Small intestine (tissue), 16 donors: ENCODE measurements at places on chromosomes 16 and 17.

GRCh38 chr16:58518083-58518979 lies 3.0 kb downstream of the SETD6 start:
- no peak for DNase-seq

- no peak for DNase-seq
Observed at GRCh38 chr17:71360301-71360700, 760.5 kb upstream of the SOX9 start.

DNA sequence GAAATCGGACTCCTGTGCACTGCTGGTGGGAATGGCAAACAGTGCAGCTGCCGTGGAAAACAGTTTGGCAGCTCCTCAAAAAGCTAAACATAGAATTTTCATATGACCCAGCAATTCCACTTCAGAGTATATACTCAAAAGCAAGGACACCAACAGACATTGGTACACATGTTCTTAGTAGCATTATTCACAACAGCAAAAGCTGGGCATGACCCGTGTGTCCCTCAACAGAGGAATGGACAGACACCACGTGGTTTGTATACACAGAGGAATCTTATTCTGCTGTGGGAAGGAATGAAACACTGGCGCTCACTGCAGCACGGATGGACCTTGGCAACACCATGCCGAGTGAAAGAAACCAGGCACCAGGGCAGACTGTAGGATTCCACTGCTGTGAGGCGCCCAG lies 16.0 kb downstream of the NPTX1 start:
- DNase-seq = no peak

GRCh38 chr16:1980030-1980769 lies 1.1 kb downstream of the NOXO1 start:
- DNase-seq = peak; percentile 54

GRCh38 chr16:68446681-68447652 lies 1.3 kb downstream of the SMPD3 start:
- DNase-seq = no peak

DNA sequence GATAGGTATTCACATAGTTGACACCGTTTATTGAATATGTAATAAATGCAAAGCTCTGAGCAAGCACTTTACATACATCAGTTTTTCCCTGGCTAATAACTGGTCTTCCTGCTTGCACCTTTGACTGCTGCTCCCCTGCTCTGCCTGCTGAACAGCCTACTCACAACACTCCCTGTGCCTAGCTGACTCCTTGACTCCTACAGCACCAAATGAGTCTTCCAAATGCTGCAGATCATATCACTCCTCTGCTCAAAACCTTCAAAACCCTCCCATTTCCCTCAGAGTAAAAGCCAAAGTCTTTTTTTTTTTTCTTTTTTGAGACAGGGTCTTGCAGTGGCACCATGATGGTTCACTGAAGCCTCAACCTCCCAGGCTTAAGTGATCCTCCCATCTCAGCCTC lies 18.5 kb downstream of the EFCAB3 start:
- DNase-seq = no peak
